Calu3 (cell line): ENCODE measurements at places on chromosomes 12 and 14. TPM values are rescaled to one million over a fixed set of nuclear protein-coding genes. Genes with fewer than 3 reads are reported as not detected.

The RTN1 gene
- not detected in 2 replicates for total RNA-seq

The VEZT gene
- 149 and 160 TPM in 2 replicates for total RNA-seq

The CELA1 gene
- not detected in 2 replicates for total RNA-seq

The C12orf50 gene
- 0.33 TPM in 1 of 2 replicates, not detected in the other for total RNA-seq

The TOX4 gene
- 77.4 and 78.0 TPM in 2 replicates for total RNA-seq

The PTPRR gene
- 34.3 and 39.1 TPM in 2 replicates for total RNA-seq

The CCDC197 gene
- total RNA-seq = not detected in 2 replicates

The TRIM9 gene
- 1.6 TPM in 2 replicates for total RNA-seq

The DEPDC4 gene
- total RNA-seq = 1.9 and 3.7 TPM in 2 replicates

The IL22 gene
- total RNA-seq = not detected in 2 replicates

The CAPZA3 gene
- total RNA-seq = 0.34 and 0.45 TPM in 2 replicates

The KCNK10 gene
- not detected in 2 replicates for total RNA-seq

The ADAM20 gene
- total RNA-seq = 1.3 and 1.8 TPM in 2 replicates

The KRT4 gene
- total RNA-seq = not detected in 2 replicates

The BLOC1S1 gene
- 71.0 and 89.4 TPM in 2 replicates for total RNA-seq

The RPAP3 gene
- total RNA-seq = 29.7 and 33.5 TPM in 2 replicates

The MDM2 gene
- total RNA-seq = 97.1 and 101 TPM in 2 replicates

The B4GALNT1 gene
- total RNA-seq = 8.1 and 11.1 TPM in 2 replicates

The ACRBP gene
- total RNA-seq = 2.9 and 4.1 TPM in 2 replicates

The LRP1-AS gene
- not detected in 2 replicates for total RNA-seq

The GPR65 gene
- 0.09 and 0.12 TPM in 2 replicates for total RNA-seq

The IGFBP6 gene
- total RNA-seq = 25.4 and 67.0 TPM in 2 replicates

The PIWIL1 gene
- total RNA-seq = not detected in 2 replicates

The CLEC14A gene
- total RNA-seq = not detected in 2 replicates

The SYNE2 gene
- 142 and 171 TPM in 2 replicates for total RNA-seq

The VPS33A gene
- total RNA-seq = 18.9 and 22.9 TPM in 2 replicates

The SLC25A21 gene
- 1.2 and 1.4 TPM in 2 replicates for total RNA-seq

The PDE3A gene
- 19.6 and 19.9 TPM in 2 replicates for total RNA-seq

The AKAP3 gene
- 1.5 and 1.6 TPM in 2 replicates for total RNA-seq

The SSTR1 gene
- total RNA-seq = 0.24 TPM in 2 replicates

The C14orf39 gene
- total RNA-seq = not detected in 2 replicates

The EMP1 gene
- total RNA-seq = 128 and 146 TPM in 2 replicates

The HAL gene
- 1.4 TPM in 2 replicates for total RNA-seq

The DPY19L2 gene
- total RNA-seq = 9.2 and 10.1 TPM in 2 replicates

The SMOC1 gene
- total RNA-seq = 21.4 and 39.6 TPM in 2 replicates

The ADAM21 gene
- total RNA-seq = 0.17 and 0.22 TPM in 2 replicates

The SYNDIG1L gene
- total RNA-seq = not detected in 2 replicates

The FGF23 gene
- not detected in 2 replicates for total RNA-seq

The ESRRB gene
- 0.21 and 0.27 TPM in 2 replicates for total RNA-seq

The IFI27 gene
- 766 and 1,874 TPM in 2 replicates for total RNA-seq

The A2M gene
- total RNA-seq = not detected in 2 replicates

The STAC3 gene
- total RNA-seq = 5.0 and 7.0 TPM in 2 replicates

The OXA1L gene
- total RNA-seq = 76.5 and 83.3 TPM in 2 replicates

The RHOJ gene
- total RNA-seq = 0.40 TPM in 1 of 2 replicates, not detected in the other

The DTX3 gene
- total RNA-seq = 23.1 and 25.9 TPM in 2 replicates

The NEUROD4 gene
- total RNA-seq = not detected in 2 replicates

The MYF6 gene
- total RNA-seq = not detected in 2 replicates

The FAIM2 gene
- not detected in 2 replicates for total RNA-seq

The C12orf54 gene
- not detected in 2 replicates for total RNA-seq

The ART4 gene
- total RNA-seq = not detected in 2 replicates

The TSPAN9 gene
- 6.0 and 8.5 TPM in 2 replicates for total RNA-seq

The C1QL4 gene
- total RNA-seq = not detected in 2 replicates

The ETFRF1 gene
- 8.6 and 10.5 TPM in 2 replicates for total RNA-seq

The TEX52 gene
- not detected in 2 replicates for total RNA-seq

The TAS2R20 gene
- 2.4 and 3.3 TPM in 2 replicates for total RNA-seq

The DHRS2 gene
- total RNA-seq = 1.8 and 3.0 TPM in 2 replicates

The MARS1 gene
- total RNA-seq = 358 and 369 TPM in 2 replicates
